ENCODE measurements at places on chromosomes 7 and 10.
A peak's percentile ranks its signal among the peaks of the same experiment; 100 is the strongest.

GRCh38 chr7:97973206-97973658 lies 16.8 kb downstream of the OCM2 start:
- no peak for DNase-seq

DNA sequence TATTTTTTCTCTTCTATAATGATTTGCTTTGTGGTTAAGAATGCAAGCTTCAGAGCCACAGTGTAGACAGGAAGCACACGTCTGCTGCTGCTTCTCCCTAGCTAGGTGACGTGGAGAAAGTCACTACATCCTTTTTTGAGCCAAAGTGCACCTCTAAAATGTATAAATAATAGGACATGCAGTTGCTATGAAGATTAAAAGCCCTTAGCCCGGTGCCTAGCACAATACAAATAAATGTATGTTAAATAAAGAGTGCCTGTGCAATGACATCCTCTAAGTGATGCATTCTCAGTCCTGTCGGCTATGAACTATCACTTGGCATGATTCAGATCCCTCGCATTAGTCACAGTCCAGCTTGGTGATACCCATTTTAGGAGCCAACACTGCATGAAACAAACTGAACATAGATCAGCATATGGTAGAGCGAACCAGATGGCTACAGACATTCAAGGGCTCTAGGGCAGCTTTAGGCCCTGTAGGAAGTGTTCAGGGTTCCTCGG lies 4.8 kb upstream of the TRDMT1 start:
- peak; percentile 92 for DNase-seq

DNA sequence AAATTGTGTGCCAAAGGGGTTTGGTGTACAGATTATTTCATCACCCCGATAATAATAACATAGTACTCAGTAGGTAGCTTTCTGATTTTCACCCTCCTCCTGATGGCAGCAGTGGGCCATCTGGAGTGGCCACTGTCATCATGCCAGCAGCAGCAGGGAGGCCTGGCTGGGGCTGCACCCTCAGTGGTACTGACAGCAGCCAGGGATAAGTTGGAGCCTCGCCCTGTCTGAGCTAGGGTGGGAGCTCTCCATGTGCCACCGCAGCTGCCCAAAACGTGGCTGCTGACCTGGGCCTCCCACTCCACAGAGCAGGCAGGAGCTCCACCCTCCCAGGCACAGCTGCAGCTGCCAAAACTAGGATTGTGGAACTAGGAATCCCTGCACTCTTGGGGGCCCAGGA lies 700.8 kb upstream of the KCND2 start:
- no peak for DNase-seq

GRCh38 chr7:35003679-35004303 lies 33.5 kb downstream of the DPY19L1 start:
- no peak for DNase-seq

- no peak for DNase-seq
Observed at GRCh38 chr10:10911471-10911921, 106.2 kb upstream of the CELF2 start.

GRCh38 chr10:63421591-63421990 lies 44.2 kb downstream of the JMJD1C start:
- DNase-seq: peak; percentile 73

GRCh38 chr10:125161707-125162119 lies 1.4 kb upstream of the CTBP2 start:
- no peak for DNase-seq

- DNase-seq: no peak
Observed at GRCh38 chr10:101099901-101100300, 31.2 kb upstream of the TLX1 start.

GRCh38 chr7:56051053-56051338 lies 248 bp downstream of the PSPH start:
- DNase-seq: no peak

DNA sequence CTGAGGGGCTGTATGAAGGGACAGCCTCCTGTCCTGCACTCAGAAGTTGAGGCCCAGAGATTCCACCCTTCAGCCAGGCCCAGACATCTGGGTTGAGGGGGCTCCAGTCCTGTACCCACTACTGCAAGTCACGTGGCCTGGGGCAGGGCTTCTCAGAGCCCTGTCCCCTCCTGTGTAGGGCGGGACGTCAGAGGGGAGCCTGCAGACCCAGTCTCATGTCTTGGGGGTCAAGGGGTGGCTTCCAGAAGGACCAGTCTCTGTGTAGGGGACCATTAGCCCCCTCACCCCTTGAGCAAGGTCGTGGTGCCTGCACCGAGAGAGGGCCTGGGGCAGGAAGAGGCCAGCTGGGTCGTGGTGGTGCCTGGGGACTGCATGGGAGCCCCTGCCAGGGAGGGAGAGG lies 593 bp upstream of the PILRA start:
- no peak for DNase-seq

DNA sequence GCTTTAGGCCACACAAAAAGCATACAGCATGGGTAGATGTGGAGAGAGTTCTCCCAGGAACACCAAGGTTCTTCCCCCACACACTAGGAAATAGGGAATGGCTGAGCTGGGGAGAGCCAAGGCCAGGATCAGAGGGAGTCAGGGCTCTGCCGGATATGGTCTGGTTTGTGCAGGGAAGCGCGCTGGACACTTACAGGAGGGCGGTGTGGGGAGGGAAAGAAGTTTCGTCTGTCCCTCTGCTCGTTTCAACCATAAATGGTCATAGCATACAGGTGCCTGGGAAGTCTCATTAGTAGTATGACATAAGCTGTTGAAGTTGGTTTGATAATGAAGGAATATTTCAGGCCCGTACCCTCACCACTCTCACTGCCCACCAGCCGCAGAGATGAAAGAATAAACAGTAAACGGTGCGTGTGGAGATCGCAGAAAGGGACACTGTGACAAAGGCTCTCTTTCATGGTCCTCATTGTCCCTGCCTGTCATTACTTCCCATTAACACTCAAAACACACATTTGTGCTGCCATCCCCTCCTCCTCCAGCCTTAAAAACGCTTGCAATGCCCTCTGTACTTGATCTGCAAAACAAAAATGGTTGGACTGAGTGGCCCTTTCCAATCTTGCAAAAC lies 207.2 kb downstream of the CELF2 start:
- no peak for DNase-seq

DNA sequence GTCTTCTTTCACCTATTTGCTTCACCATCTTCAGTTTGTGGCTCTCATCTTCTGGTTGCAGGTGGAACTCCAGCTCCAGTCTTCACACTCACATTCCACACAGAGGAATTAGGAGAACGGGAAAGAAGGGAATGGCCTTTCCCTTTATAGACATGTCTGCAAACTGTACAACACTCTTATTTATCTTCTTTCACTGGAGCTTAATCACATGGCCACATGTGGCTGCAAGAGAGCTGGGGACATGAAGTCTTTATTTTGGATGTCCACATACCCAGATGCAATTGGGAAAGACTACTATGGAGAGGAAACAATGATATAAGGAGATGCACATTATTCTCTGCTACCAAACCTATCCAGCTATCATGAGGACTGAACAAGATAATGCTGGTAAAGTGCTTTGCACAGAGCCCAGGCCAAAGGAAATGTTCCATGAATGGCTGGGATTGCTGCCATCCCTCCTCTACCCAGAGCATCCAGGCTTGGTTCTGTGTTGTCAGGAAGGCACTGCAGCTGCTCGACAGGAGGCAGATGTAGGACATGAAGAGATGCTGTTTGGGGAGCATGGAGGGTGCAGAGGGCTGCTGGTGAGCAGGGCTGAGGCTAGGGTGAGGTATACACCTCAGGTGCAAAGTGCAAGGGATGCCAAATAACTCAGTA lies 183.8 kb upstream of the TBX20 start:
- DNase-seq: no peak

GRCh38 chr10:101851411-101852116 lies 8.0 kb upstream of the KCNIP2 start:
- no peak for DNase-seq

DNA sequence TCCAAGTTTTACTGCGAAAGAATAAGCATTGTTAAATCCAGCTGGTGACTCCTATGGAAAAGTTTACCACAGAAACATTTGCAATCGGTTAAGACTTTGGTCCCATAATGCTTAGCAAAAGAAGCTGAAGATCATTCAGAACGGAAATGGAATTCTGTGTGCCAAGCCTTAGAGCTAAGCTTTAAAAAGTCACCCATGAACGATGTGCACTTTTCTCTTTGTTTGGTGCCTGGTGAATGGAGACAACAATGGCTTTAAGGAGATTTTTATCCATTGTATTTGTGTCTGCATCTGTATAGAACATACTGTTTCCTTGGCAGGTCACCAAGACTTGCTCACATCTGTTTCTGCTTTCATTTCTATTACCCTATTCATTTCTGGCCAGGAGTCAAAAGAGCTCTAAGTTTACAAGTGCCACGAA lies 26.3 kb upstream of the COL1A2 start:
- DNase-seq: no peak

DNA sequence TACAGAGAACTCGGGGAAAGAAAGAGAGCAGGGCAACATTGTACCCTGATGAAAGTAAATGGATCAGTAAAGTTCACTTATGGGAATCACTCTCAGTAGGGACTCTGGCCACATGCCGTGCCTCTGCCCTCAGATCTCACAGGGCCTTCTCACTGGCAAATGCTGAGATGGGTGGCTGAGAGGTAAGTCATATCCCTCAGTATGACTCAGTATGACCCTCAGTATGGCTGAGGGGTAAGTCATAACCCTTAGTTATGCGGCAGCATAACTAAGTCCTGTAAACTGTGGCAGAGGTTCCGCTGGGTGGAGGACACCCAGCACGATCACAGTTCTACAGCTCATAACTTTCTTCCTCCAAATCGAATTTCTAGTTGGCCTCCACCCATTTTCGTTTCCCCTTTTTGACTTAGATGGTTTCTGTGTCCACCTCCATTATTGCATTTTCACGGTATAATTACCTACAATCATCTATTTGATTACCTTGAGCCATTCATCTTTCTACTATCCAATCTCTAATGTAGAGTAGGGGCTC lies 26.5 kb upstream of the WNT16 start:
- no peak for DNase-seq

DNA sequence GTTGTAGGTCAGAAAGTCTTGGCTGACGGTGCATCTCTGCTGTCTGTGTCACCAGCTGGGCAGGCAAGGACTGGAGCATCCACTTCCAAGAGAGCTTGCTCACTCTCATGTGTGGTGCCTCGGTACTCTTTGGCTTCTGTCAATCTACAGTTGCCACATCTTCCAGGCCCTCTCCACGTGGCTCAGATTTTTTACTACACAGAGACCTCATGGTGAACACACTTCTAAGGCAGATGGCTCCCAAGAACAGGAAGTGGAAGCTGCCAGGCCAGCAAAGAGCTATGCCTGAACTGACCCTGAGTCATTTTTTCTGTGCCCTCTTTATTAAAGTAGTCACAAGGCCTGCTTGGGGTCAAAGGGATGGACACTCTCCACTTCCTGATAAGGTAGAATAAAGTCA lies 351.5 kb upstream of the AUTS2 start:
- DNase-seq: no peak

GRCh38 chr10:80411267-80411668 lies 2.9 kb downstream of the PRXL2A start:
- DNase-seq: no peak

- no peak for DNase-seq
Observed at GRCh38 chr7:30927559-30927958, 15.9 kb downstream of the AQP1 start.

GRCh38 chr10:8350250-8350967 lies 295.9 kb downstream of the GATA3 start:
- no peak for DNase-seq

GRCh38 chr7:26011039-26011696 lies 140.8 kb upstream of the NFE2L3 start:
- DNase-seq: no peak

DNA sequence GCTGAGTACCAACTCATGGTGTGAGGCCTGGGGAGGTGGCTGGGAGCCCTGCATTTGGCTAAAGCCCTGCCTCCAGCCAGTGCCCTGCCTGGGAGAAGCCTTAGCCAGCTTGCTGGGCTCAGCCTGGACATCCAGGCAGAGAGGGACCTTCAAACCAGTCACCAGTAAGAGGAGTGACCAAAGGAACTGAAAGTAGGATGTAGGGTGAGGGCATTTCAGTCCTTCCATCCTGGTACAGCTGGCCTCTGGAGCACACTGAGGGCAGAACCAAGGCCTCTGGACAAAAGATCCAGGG lies 124.8 kb downstream of the ADCY1 start:
- DNase-seq: no peak

- no peak for DNase-seq
Observed at GRCh38 chr7:116713918-116714317, 41.9 kb downstream of the MET start.

DNA sequence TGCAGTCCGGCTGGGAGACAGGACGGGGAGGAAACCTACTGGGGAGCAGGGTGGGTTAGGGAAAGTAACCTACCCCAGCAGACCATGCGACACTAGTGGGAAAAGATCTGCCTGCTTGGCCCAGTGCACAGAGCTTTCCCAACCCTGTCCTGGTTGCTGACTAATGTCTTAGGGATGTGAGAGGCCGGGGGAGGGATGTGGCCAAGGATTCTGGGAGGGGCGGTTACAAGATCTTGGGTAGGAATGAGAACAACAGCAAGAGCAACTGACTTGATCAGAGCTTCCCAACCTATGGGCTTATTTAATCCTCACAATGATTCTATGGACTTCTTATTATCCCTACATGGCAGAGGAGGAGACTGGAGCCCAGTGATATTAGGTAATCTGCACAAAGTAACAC lies 24.0 kb upstream of the EIF5AL1 start:
- no peak for DNase-seq

- no peak for DNase-seq
Observed at GRCh38 chr7:54242776-54243175, 299.4 kb upstream of the VSTM2A start.

GRCh38 chr10:91616137-91616536 lies 16.7 kb downstream of the PPP1R3C start:
- no peak for DNase-seq

DNA sequence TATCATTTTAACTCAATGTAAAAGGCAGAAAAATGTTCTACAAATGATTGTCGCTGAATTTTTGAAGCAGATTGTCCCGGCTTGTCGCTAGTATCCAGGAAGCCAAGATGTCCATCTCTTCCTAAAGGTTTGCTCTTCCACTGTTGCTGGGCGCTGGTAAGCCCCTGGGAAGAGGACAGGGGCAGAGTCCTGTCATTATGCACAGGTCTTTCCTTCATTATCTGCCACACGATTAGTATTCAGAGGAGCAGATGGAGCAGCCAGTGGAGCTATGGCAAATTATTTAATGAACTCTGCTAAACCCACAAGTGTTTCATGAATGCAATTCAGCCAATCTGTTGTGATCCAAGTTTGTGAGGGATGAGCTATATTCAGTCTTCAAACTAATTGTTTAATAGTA lies 499.1 kb upstream of the NRP1 start:
- no peak for DNase-seq

- DNase-seq: no peak
Observed at GRCh38 chr10:64041989-64042490, 520.8 kb downstream of the REEP3 start.
